Hair follicular keratinocyte (primary cell): ENCODE measurements at places on chromosomes 12 and 14. TPM values are rescaled to one million over a fixed set of nuclear protein-coding genes. Genes with fewer than 3 reads are reported as not detected.

The TESPA1 gene
- not detected in 2 replicates for total RNA-seq

The CLEC4C gene
- total RNA-seq, result not detected in 2 replicates

The NANOG gene
- total RNA-seq, result not detected in 2 replicates

The TBC1D30 gene
- total RNA-seq, result 0.30 and 0.39 TPM in 2 replicates

The CLEC6A gene
- total RNA-seq, result not detected in 2 replicates

The C1S gene
- 1.9 and 6.0 TPM in 2 replicates for total RNA-seq

The SRRM4 gene
- not detected in 2 replicates for total RNA-seq

The HCAR3 gene
- total RNA-seq, result 1.4 and 4.3 TPM in 2 replicates

The SDR9C7 gene
- total RNA-seq, result 0.31 and 0.57 TPM in 2 replicates

The ITGB7 gene
- total RNA-seq, result 0.04 and 1.6 TPM in 2 replicates

The TPH2 gene
- not detected in 2 replicates for total RNA-seq

The SERPINA9 gene
- total RNA-seq, result not detected in 2 replicates

The FBXL14 gene
- total RNA-seq, result 6.0 and 6.1 TPM in 2 replicates

The CPM gene
- total RNA-seq, result 5.9 and 6.6 TPM in 2 replicates

The LRIG3 gene
- total RNA-seq, result 23.0 and 36.2 TPM in 2 replicates

The ASCL1 gene
- total RNA-seq, result not detected in 2 replicates
